ENCODE measurements at places on chromosomes 12 and 14.

DNA sequence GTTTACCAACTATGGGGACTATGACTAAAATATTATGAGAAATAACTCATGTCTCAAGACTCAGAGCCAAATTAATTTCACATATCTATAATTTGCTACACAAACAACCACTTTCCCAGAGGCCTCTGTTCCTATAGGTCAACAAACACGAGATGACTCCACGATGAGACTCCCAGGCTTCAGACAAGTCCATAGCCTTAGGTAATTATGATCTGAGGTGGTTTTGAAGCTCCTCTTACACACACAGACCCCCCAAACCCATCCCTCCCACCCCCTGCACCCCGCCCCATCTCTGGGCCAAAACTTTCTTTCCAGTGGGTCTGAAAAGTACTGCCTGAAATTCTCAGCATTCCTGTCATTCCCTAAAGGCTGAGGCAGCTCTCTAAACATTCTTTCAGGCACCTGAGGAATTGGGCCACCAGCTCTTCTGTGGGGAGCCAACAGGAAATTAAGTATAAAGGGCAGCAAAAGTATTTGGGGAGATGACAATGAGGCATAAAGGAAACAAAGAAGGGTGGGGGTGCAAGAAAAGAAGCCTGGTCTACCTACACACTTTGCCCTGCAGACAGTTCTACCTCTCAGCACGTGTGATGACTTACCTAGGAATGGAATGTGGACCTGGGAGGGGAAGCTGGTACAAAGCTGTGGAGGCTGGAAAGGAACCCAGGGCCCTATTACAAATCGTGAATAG, 143.6 kb downstream of the PAWR start:
- DNase-seq, result no peak

DNA sequence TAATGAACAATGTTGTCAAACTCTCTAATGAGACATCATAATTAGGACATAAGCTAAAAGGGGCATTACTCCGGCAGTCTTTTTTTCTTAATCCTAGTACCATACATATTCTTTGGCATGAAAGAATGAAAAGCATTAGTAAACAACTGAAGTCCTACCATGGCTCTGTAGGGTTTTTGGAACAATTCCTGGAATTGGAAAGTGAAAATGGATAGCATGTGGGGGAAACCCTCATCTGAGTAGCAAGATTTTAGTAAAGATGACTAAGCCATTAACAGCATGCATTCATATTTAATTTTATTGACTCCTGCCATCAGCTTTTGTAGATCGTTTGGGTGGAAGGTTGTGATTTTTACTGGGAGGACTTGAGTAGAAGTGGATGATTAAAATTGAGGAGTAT, 216.2 kb upstream of the PDZRN4 start:
- no peak for DNase-seq

- DNase-seq, result no peak
Observed at GRCh38 chr14:52413729-52414408, 99.8 kb downstream of the PTGER2 start.

DNA sequence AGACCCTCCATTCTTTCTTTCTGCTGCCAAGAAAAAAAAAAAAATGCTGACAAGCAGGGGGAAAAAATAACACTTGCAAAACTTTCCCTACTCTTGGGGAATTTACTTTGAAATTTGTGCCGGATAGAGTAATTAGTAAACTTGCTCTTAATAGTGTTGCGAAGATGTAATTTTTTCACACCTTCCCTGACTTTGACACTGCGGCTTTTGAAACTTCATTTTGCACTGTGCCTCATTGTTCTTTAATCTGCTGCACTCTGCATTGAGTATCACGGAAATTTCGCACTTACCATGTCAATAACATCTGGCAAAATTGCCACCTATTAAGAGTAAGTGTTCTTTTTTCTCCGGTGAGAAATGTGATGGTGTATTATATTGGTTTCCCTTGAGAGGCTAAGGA, 596.1 kb downstream of the VRK1 start:
- no peak for DNase-seq

DNA sequence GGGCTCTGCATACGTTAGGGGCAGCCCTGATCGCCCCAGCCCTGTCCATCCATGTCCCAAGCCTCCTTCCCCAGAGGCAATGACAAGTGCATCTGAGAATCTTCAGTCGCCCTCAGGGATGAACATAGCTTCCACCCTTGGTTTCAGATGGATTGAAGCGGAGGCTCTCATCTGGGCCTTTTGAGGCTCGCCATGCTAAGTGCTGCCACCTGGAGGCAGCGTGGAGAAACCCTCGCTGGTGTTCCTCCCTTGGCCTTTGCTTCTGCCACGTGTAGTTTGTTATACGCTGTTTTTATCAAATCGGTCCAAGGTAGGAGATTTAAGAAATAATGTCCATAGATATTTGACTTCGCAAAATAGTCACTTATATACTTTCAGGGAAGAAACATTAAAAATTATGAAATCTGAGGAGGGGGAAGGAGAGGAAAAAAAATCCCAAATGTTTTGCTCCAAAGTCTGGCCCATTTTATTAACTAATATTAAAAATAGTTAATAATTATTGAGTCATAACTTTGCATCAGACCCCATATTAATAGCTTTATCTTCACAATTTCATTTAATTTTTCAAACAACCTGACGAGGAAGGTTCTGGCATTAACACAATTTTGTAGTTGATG, 28.8 kb upstream of the LRRC10 start:
- peak; percentile 64 for DNase-seq

DNA sequence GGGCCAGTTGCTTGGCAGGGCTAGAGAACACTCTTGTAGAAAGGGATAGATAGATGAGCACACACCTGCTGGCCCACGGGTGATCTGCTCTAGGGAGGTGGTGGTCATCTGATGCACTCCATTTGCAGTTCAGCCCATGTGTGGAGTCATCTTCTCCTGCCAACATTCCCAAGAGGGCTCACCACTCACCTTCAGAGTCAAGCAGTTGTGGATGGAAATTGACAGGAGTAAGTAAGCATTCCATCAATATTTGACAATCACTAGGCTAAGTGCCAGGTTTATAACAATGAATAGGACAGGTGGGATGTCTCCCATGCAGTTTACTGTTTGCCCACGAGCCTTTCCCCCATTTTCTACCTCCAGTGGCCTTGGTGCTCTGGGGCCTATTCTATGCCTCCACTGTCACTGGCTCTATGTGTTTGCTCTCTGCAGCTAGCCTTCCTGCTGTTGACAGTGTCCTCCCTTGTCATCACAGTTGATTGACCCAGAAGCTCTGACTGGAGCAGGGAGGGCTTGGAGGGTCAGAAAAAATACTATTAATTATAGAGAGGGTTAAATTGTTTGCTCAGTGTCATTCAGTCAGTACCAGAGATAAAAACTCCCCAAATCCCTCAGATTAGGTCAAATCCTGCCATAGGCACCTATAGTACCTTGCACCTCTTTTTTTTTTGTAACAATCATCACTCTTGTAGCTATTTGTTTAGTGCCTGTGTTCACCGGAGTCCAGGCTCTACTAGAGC, 134.6 kb upstream of the PZP start:
- DNase-seq, result no peak

DNA sequence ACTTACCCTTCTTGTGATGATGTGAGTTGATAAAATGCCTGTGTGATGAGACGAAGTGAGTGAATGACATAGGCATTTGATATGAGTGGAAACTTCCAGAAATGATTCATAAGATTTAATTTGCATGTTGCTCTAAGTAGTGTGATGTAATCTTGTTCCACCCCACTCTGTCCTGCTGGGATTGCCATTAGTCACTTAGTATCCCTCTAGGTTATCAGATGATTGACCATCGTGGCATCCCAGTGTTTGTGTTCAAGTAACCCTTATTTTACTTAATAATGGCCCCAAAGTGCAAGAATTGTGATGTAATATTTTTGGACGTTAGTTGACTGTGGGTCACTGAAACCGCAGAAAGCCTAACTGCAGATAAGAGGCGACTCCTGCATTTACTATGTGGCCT, 214.4 kb upstream of the DIO2 start:
- DNase-seq, result no peak

DNA sequence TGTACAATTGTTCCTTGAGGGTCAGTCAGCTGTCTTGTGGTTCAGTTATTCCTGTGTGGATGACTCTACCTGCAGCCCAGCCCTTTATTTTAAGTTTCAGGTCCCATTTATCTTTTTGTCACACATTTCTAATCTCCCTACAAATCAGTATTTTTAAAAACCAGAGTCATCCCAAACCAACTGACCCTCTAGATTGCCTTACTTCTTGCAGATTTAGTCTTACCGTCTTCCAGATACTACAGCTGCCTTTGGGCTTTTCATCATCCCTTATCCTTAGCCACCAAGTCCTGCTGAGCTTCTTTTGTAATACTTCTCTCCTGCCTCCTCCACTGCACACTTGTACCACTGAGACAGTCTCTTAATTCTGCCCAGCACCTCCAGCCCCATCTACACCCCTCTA, 54.9 kb downstream of the PRKCH start:
- no peak for DNase-seq

GRCh38 chr14:103302966-103303365, 31.1 kb upstream of the EIF5 start:
- no peak for DNase-seq

GRCh38 chr12:2764398-2764797, 30.4 kb upstream of the FKBP4 start:
- no peak for DNase-seq

DNA sequence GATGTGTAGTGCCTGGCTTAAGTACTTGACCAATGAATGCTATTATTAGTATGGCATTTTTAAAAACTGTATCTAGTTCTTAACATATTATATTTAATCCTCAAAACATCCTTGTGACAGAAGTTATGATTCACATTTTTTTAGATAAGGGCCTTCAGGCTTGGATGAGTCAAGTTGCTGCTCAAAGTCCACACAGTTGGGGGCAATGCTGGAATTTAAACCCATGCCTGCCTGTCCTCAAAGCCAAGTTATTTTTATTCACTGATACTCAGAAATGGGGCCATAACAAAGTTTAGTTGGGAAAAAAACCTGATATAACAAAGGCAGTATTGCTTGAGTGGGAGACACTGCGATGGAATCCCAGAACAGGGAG, 50.6 kb downstream of the RFX4 start:
- DNase-seq, result no peak

- DNase-seq, result no peak
Observed at GRCh38 chr14:92340931-92341330, 18.0 kb downstream of the SLC24A4 start.

GRCh38 chr12:47776471-47777143, 3.6 kb downstream of the SLC48A1 start:
- no peak for DNase-seq

DNA sequence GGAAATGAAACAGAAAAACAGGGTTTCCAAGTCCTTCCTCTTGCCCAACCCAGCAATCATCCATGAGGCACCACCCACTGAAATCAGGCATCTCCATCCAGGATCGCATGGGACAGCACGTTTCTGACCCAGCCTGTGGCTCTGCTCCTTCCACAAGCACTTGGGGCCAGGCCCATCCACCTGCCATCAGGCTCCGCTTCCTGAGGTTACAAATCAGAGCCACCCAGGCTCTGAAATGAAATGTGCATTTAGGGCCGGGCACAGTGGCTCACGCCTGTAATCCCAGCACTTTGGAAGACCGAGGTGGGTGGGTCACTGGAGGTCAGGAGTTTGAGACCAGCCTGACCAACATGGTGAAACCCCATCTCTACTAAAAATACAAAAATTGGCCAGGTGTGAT, 717 bp upstream of the KRT78 start:
- DNase-seq, result no peak

- DNase-seq, result no peak
Observed at GRCh38 chr14:52377940-52378339, 63.8 kb downstream of the PTGER2 start.

GRCh38 chr14:26959437-26959836, 361.6 kb upstream of the NOVA1 start:
- DNase-seq, result no peak

DNA sequence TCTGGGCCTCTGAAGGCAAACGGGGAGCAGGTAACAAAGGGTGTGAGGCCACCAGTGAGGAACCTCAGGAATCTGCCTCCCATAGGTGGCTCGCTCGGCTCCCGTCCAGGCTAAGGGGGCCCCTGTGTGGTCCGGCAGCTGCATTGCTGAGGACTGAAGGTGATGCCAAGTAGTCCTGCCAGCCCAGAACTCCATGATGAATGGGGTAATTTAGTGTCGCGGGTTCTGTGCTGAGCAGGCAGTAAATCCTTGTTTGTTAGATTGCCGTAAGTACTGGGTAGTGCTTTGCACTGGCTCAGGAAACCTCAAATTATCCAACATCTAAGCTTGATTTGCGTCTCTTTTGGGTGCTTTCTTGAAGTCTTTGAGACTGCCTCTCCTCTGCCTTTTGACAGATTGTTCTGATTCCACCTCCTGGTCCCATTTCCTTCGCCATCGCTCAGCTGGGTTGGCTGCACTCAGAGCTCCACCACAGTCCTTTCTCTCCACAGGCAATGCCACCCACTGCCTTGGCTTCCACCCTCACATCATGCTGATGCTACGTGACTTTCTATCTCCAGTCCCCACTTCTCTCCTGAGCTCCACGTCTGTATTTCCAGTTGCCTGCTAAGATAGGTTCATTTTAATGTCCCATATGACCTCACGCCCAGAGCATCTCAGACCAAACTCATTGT, 392.0 kb downstream of the FUT8 start:
- DNase-seq, result peak; percentile 41

DNA sequence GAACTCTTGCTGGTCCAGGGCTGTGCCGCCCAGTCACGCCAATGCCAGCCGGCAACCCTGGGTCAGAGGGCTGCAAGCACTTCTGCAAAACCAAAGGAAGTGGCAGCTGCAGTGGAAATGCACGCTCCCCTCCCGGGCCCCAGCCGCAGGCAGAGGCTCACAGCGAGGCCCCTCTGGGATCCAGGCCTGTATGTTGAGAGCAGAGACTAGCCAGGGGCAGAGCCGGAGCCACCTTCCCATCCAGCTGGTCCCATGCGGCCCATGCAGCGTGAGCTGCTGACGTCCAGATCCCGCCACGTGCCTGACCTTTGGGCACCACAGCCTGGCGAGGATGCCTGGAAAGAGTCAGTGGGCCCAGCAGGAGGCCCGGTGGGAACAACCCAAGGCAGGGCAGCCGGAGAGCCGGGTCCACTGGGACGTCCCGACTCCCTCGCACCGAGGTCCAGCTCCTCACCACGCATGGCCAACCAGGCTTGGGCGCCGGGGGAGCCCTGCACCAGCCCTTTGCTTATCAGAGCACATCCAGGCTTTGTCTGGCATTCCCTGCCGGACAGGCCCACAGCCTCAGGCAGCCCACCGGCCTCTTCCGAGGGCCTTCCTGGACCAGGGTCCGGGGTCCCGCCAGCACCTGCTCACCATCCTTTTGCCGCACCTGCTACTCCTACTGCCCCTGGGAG, 4.3 kb downstream of the GPR132 start:
- no peak for DNase-seq

GRCh38 chr12:49126852-49127763, 4.1 kb downstream of the TUBA1B start:
- DNase-seq, result no peak

- DNase-seq, result no peak
Observed at GRCh38 chr14:48614003-48614402, 938.6 kb upstream of the MDGA2 start.

GRCh38 chr12:117441751-117442150, 80.3 kb upstream of the NOS1 start:
- peak; percentile 40 for DNase-seq

- DNase-seq, result no peak
Observed at GRCh38 chr12:26612203-26612602, 220.8 kb downstream of the ITPR2 start.
